GM06990 (cell line): ENCODE measurements at places on chromosomes 1 and 21.

DNA sequence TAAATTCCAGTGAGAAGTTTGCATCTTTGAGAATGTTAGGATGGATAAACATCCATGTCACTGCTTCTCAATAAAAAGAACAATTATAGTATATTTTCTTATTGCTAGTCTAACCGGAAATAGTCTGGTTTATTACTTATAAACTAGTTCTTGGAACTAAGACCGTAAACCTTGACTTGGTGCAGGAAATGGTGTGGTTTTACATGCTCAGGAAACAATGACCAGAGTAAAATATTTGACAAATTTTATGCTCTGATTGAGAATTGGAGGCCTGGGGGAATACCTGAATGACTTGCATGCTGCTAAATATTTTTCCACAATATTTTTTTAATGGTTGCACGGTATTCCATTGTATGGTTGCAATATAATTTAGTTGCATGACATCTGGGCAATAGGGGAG is 76.3 kb downstream of the XCL2 start:
- DNase-seq, result no peak

GRCh38 chr1:232508130-232508701 is 121.7 kb downstream of the SIPA1L2 start:
- no peak for DNase-seq

DNA sequence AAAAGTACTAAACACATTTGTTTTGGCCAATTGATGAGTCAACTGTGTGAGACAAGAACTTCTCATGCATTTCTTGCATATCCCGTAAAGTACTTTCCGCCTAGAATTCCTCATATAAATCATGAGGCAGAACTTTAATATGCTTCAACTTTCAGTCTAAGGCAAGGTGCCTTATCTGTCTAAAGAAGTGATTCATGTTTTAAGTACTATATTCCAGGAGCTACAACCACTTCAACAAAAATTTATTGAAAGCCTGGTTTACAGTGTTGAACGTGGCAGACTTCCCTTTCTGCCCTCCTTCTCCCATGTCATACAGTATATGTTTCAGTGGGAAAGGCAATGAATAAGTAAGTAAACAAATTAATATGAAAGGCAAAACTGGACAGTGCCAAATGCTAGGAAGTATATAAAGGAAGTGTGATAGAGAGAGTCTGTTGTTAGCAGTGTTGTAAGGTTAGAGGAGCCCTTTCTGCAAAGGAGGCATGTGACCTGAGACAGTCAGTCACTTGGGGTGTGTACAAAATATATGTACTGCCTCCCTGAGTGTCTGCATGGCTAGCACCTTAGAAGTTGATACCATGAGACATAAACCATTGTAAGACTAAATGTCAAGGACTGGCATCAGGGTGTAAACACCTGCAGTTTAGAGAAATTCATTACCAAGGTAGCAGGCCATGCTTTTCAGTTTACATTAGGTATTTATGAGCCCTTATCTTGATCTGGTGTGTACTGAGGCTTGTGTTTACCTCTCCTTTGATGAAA is 362.2 kb downstream of the SRGAP2C start:
- DNase-seq, result no peak

DNA sequence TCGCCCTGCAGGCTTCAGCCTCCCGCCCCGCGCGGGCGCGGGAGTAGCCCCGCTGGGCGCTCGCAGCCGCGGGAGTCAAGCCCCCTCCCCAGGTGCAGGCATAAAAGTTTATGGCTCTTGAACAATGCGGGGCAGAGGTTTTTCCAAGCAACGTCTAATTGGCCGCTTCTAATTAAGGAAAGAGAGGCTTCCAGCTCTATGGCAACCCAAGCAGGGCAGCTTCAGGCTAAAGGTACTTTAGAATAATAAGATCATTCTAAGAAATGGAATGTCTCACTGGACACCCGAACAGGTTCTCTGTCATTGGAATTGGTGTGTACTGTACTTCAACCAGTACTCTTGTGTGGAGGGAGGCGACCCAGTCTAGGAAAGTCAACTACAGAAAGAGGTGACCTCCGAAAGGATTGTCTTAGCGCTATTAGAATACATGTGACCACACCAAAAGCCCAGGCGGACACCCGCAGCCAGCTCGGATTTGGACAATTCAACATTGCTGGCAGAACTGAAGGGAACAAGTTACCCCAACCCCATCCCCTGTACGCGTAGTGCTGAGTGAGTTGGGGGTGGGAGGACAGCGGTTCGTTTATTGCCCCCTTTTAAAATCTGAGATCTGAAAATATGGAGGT is 12.5 kb downstream of the NR5A2 start:
- no peak for DNase-seq
